ENCODE measurements at places on chromosomes 1 and 21.

GRCh38 chr1:214494706-214495105, 56.7 kb downstream of the PTPN14 start:
- no peak for DNase-seq

- DNase-seq, result no peak
Measured at GRCh38 chr1:211928290-211928801, 97.8 kb upstream of the LPGAT1 start.

DNA sequence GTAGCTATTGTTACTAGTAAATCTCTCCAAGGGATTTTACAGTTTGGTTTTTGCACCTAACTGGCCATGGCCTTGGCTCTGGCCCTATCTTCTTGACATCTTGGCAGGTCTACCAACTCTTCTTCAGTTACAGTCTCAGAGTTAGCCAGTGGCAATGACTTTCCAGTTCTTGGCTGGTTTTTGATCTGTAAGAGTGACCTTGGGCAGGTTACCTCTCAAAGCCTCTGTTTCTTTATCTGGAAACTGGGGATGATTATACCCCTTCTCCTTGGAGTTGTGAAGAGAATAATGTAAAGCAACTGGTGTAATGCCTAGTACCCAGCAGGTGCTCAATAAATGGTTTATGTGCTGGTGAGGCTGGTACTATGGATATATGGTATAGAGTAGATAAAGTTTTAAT, 6.7 kb downstream of the PHGDH start:
- no peak for DNase-seq

DNA sequence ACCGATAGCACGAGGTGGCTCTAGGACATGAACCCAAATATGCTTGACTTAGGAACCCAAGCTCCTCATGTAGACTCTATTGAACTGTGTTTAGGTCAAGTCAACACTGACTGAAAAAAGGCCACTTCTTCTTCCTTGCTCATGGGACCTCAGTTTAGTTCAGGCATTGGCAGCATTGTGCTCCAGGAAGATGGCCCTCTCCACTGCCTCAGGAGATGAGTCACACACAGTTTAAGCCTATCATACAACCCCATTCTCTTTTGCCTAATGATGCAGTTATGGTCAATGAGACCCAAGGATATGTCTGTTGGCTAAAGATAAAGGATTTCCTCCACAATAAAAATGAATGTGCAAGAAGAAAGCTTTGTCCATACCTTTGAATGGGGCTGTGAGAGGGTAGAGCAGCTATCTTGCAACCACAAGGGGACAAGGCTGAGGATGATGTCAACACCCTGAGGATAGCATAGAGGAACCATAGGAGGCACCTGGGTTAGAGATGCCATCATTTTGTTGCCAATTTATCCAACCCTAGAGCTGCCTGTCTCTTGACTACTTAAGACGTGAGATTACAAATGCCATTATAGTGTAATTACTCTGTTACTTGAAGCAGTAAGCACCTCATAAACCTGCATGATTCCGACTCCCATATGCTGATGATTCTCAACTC, 3.0 kb upstream of the TRIM63 start:
- DNase-seq, result no peak

DNA sequence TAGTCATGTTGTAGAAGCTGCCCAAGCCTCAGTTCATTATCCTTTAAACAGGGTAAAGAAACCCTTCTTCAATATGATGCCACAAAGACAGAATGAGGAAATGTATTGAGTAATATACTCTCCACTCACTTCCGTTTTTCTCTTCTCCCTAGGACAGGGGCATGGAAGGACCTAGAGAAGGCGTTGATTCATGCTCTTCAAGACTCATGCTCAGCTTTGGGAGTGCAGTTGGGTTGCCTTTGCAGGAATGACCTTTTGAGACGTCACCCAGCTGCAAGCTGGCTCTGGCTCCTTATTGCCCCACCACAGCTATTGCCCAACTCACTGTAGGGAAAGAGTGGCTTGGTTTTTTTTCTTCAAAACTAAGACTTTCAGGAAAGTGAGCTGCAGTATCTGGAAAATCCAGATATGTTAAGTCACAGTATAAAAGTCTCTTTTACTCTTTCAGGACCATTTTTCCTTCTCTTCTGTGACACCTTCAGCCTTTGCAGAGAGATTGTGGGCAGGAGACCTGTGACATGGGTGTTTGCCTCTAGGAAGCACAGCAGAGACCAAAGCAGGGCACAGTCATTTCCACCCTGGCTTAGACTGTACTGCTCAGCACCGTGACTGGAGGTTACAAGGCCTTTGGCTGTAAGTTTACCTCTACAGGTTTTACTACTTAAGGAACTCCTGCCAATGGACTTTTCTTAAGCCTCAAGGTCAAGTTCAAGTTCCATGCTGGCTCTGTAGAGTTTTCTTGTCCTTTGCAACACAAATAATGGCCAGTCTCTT, 39.5 kb downstream of the XCL2 start:
- no peak for DNase-seq

DNA sequence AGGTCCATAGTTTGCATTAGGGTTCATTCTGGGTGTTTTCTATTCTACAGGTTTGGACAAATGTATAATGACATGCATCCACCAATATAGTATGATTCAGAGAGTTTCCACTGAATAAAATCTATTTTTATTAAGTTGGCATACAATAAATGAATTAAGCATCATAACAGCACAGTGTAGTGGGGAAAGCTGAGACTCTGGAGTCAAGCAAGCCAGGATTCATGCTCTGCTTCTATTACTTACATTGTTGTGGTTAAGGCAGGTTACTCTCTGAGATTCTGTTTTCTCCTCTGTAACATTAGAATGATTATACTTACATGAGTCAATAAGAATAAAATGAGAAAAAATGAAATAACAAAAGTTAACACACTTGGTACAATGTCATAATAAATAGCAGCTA, 131.3 kb downstream of the SLC30A10 start:
- DNase-seq, result no peak

DNA sequence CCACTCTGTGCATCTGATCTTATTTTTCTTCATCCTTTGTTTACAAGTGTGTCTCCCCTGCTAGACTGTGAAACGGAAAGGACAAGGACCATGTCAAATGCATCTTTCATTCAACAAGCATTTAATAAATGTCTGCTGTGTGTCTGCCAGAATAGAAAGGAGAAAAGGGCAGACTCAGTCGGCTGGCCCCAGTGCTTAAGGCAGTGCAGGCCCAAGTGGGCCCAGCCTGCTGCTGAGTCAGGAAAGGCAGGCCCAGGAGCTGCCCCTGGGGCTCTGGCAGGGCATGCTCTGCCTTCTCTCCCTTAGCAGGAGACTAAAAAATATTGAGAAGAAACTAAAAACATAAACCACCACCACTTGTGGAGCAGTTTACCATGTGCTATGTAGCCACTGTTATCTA, 38.1 kb downstream of the PLEKHA6 start:
- no peak for DNase-seq

DNA sequence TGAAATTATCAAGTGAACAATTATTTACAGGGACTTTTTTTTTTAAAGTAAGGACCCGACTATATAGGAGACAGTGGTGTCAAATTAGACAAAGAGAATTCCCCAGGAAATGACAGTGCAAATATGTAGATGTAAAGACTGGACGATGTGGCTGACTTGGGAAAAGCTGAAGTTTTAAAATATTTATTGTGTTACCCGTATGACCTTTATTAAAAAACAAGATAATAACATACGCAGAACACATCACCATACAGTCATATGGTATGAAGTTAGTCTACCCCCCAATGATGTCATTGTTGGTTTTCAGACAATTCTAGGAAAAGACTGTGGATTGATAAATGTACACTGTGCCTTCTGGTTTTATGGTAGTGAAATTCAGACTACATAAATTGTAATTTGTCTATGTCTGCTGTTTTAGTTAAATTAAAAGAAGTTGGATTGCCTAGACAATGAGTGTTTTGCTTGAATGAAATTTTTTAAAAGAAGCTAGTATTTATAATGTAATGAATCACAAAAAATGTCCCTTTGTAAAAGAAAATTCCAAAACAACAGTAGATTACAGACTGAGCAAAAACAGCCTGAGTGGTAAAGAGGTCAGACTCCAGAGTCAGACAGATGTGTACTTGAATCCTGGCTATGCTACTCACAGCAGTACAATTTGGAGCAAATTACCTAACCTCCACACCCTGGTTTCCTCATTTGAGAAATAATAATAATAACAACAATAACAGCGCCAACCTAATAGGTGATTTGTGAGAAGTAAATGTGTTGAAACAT, 15.5 kb upstream of the PDC start:
- DNase-seq, result no peak

- peak; percentile 57 for DNase-seq
Measured at GRCh38 chr1:209651138-209651587, 1.1 kb downstream of the LAMB3 start.

DNA sequence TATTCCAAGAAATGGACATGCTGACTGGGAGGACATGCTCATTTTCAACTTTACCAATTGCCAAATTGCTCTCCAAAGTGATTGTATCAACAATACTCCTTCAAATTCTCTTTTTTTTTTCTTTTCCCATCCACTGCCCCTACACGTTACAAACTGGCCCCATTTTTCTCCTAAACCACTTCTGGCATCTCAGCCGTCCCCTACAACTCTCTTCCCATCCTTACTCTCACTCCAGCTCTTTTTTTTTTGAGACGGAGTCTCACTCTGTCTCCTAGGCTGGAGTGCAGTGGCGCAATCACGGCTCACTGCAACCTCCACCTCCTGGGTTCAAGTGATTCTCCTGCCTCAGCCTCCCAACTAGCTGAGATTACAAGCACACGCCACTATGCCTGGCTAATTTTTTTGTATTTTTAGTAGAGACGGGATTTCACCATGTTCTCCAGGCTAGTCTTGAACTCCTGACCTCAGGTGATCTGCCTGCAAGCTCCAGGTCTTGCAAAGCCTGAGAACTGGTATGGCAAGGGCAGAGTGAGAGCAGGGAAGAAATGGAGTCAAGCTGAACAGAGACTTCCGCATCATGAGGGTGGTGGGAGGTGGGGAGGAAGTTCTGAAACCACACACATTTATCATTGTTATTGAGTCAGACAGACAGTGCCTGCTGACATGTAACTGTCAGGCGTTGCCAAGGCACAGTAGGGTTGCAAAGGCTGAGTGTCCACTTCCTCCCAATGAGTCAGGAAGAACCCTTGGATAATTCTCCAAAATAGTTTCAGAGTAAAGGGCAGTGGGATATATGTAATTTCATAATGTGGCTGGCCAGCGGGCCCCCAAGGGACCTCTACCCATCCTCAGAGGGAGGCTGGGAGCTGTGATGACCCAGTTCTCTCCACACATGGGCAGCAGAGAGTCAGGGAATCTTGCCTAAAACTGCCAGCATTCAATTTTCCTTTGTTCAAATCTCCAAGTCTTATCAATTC, 17.4 kb downstream of the CELA3A start:
- DNase-seq, result peak; percentile 63

DNA sequence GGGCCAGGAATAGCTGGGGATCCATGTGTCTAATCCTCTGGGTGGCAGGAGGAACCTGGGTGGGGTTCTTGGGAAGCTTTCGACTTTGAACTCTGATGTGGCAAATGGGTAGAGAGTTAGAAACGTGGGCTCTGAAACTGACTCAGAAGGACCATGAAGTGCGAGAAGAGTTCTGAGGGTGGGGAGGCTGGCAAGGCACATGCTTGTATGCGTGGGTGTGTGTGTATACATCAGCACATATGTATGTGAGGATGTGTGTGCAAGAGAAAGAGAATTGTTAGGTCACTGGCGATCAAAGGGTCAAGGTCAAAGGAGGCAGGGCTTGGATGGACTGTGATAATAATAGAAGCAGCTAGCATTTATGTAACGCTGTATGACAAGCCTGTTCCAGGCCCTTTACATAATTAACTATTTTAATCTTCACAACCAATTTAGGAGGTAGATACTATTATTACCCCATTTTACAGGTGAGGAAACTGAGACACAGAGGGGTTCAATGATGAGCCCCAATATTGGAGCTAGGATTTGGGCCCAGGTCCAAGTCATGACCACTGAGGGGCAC, 84.5 kb upstream of the POU3F1 start:
- no peak for DNase-seq

- no peak for DNase-seq
Measured at GRCh38 chr1:50982611-50983010, 12.6 kb downstream of the CDKN2C start.

DNA sequence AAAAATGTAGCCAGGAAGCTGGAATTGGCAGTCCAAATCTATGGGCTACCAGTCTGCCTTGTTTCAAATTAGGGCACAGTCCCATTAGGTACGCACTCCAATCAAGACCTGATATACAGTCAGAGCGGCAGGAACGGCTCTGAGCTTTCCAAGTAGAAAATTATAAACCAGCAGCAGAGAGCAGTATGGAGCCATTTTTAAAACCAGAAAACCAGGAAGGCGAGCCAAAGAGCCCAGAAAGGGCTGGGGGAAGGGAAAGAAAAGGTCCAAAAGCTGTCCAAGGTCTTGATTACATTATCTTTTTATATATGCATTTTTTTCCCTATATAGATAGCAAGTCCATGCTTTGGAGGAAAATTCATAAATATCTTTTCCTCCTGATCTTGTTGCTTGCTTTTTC, 719.0 kb downstream of the RWDD3 start:
- no peak for DNase-seq

DNA sequence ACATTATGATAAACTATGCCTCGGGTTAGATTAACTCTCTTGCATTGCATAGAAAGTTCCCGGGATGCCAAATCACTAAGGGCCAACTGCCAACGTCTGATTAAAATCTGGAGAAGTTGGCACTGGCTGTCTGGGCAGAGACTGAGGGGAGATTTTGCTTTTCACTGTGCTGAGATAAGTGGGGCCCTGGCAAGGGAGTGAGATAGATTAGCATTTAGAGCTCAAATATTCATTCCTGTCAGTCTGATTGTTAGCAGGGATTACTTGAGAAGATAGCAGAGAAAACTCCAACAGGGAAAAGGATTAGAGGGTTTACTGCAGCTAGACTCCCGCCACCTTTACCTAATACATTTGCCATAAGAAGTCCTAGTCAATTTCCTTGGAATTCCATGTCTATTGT, 714.1 kb upstream of the CHRM3 start:
- DNase-seq, result no peak

DNA sequence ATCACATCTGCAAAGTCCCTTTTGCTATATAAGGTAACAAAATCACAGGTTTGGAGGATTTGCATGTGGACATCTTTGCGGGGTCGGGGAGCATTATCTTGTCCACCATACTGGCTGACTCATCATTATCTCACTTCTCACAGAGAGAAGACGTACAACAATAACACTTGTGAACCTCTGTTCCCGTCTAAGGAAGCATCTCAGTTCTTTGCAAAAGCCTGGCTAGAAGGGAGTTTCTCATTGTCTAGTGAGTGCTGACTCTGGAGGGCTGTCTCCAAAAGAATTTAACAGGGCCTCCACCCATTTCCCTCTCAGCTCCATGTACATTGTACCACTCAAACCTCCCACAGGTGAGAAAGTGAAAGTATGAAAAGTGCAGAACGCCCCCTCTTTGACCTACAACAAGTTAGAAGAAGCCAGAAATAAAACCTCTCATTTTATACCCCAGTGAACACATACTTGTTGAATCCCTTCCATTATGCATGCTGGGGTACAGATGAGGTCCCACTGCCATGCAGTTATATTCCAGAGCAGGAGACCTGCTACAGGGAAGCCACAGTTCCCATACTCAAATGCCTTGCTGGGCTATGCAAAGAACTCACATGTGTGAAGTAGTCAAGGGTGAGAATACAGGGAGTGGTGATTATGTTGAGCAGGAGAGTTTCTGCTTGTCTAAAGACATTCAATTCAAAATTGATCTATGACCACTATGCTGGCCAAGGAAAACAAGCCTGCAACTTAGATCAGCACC, 121.7 kb upstream of the PRDX6 start:
- no peak for DNase-seq
